ENCODE measurements at places on chromosomes 7 and 10.

GRCh38 chr7:96833676-96834453, 124.2 kb upstream of the SEM1 start:
- no peak for DNase-seq

GRCh38 chr7:100075418-100075817, 6.1 kb downstream of the ZNF3 start:
- no peak for DNase-seq

DNA sequence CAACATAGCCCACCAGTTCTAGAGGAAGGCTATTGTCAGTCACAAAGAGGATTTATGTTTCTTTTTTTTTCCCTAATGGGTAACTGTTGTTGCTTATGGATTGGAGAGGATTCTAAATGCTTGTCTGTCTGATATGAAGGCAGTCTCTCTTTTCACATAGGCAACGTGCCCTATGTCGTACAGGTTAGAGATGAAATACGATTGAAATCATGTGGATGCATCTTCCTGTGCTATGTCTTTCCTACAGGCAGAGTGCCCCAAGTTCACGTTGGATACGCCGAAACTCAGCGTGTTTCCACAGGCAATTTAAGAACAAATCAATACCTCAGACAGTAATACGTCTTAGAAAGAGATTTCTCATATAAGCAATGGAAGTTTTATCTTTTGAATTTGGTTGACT, 93.8 kb downstream of the CELF2 start:
- no peak for DNase-seq

DNA sequence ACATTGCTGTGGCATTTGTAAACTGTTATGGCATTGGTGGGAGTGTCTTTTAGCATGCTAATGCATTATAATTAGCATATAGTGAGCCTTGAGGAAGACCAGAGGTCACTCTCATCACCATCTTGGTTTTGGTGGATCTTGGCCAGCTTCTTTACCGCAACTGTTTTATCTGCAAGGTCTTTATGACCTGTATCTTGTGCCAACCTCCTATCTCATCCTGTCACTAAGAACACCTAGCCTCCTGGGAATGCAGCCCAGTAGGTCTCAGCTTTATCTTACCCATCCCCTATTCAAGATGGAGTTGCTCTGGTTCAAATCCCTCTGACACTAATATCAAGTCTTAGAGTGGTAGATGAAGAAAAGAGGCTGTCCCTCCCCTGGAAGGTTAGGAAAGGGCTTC, 506.2 kb downstream of the GALNT17 start:
- DNase-seq: no peak

- no peak for DNase-seq
Measured at GRCh38 chr7:73351447-73352167, 23.6 kb downstream of the FKBP6 start.

DNA sequence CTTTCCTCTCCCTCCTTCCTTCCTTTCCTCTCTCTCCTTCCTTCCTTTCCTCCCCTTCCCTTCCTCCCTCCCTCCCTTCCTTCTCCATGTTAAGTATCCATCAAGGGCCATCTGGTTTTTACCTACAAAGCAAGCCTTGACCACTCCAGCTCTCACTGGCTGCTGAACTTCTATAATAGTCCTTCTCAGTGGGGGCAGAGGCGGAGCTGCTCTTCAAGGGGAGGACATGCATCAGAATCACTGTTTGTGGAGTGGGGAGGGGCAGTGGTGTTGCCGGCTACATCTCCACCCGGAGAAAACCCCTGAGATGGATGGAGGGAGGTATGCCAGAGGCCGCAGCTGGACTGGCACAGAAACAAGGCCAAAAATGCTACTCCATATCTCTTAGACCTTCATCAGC, 25.9 kb downstream of the LAMB1 start:
- DNase-seq: no peak

DNA sequence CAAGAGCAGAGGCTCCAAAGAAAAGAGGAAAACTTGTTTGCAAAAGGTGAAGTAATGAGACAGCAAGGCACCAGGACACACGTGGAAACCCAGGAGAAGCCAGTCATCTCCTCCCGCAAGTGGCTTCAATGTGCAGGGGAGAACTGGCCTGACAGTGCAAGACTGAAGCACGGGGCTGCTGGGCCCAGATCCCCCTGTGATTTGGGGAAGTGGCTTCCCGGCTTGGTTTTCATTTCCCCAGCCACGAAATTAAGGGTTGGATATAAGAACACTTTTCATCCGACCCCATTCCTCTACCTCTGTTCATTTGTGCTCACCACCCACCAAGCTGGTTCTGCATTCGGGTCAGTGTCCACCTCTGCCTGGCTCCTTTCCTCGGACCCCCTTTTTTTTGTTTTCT, 306.4 kb downstream of the FGFR2 start:
- DNase-seq: no peak

DNA sequence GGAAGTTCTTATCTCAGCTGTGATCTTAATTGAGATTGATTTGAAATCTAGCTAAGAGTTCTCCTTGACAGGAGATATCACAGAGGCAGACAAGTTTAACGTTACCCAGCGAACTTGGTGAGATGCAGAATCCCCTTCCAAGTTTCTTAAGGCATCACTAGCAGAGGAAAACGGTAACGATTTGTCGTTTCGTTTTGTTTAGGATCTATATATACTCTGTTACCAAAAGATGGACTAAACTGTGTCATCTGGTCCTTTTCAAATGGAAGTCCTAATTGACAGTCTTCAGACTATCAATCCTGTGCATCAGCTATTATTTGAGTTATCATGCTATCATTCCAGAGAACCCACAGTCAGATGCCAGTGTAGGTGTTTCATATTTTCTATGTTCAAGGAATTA, 316.7 kb upstream of the SORCS1 start:
- no peak for DNase-seq

- DNase-seq: peak; percentile 50
Measured at GRCh38 chr10:24552346-24553016, 171.2 kb downstream of the ARHGAP21 start.

GRCh38 chr7:90178679-90179278, 24.5 kb downstream of the STEAP1 start:
- DNase-seq: peak; percentile 24

- no peak for DNase-seq
Measured at GRCh38 chr10:83469728-83470331, 669.5 kb upstream of the GHITM start.

GRCh38 chr7:38881015-38881414, 28.0 kb downstream of the VPS41 start:
- DNase-seq: no peak

GRCh38 chr10:70592746-70593512, 9.6 kb downstream of the PRF1 start:
- peak; percentile 14 for DNase-seq

GRCh38 chr10:111474786-111475185, 398.0 kb downstream of the ADRA2A start:
- no peak for DNase-seq

GRCh38 chr7:99312316-99313203, 13.1 kb upstream of the ARPC1A start:
- peak; percentile 84 for DNase-seq

GRCh38 chr10:17365402-17365801, 89.0 kb downstream of the ST8SIA6 start:
- DNase-seq: no peak

DNA sequence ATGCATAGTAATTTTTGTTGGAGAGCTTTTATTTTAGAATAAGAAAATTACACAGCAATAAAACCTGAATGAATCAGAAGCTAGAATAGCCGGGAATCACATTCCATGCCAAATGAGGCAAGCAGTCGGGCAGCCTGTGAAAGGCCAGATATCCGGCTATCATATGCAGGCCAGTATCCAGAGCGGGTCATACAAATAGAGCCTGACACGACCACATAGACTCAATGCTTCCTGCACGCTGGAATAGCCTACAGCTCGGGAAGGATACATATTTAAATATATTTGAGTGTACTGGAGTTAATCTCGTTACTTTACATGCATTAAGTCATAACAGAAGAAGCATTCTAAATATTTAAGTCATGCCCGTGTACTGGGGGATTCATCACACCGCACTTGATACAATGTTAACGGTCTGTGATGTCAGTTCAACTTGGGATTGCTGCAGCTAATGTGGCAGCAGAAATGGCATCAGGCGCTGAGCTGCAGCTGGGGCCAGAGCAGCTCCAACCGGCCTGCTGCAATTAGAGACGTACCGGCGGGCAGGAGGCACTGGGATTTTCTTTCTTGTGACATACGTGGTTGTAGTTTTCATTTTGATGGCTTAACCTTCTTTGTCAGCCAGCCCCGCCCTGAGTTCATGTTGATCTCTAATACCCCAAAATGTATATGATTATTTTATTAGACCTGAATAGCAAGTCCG, 112.0 kb downstream of the EBF3 start:
- DNase-seq: no peak

DNA sequence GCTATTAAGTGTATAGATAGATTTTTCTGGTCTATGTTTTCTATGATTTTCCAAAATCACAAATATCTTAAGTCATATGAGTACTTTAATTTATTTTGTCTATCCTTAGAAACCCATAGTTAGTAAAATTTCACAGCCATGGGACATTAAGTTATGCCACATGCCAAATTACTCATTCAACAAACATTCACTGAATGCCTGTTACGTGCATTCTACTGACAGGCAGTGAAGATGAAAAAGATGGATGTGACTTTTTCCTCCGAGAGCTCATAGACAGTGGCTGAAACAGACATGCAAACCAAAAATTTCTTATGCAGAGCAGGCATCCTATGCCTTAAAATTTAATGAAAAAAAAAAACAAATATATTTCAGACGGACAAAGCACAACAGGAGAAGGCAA, 84.9 kb downstream of the CHRM2 start:
- no peak for DNase-seq

DNA sequence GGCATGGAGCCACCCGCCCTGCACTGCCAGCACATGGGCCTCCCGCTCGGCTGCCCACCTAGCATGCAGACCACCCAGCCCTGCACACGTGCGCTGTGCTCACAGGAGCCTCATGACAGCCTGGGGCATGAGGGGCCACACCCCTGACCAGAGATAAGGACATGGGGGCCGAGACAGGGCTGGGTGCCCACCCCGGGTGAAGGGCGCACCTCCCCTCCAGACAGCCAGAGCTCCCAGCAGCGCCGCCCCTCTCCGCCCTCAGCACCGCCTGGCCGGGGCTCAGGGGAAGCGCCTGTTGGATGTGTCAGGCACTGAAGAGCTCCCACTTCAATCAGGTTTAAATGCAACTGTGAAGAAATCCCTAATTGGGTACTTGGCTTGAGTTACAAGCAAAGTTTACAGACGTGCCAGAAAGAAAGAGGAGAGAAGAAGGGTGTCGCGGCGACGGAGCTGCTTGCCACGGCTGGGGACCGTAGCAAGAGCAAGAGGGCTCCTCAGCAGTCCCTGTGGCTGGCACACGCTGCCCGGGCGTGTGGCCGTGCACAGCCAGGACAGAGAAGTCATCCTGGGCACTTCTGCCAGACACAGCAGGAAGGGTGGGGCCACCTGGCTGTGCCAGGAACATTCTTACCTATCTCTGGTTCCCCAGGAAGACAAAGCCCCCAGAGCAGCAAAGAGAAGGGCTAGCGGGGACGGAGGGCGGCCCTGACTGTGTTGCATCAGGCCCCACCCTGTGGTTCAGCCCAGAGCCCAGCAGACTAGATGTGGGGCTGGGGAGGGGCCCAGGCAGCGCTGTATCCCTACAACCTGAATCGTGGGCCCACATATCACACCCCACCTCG, 247.4 kb downstream of the ELFN1 start:
- no peak for DNase-seq

DNA sequence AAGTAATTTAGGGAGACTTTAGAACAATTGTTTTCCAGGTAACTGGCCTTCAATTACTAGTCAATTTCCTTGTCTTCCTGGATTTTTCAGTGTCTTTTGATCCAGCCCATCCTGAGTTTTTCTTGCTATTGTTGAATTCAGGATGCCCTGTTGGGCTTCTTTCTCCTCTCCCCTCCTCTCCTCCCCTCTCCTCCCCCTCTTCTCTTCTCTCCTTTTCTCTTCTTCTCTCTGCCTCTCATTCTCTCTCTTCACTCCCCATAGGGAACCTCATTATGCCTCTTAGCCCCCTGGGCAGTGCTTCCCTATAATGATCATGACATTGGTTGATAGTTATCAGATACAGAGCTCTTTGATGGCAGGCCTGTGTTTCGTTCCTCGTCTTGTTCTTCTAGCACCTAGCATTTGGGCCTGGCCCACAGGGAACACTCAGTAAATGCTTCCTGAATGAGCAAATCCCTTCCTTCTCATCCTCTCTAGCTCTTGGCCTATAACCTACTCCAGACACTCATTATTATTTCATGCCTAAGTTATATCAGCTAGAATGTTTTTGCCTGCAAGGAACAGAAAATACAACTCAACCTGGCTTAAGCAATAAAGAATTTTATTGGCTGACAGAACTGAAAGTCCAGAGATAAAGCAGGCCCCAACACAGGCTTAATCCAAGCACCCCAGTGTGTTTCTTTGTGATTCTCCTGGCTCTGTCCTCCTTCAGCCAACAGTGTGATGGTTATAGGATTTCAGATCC, 56.8 kb downstream of the CACNB2 start:
- no peak for DNase-seq

DNA sequence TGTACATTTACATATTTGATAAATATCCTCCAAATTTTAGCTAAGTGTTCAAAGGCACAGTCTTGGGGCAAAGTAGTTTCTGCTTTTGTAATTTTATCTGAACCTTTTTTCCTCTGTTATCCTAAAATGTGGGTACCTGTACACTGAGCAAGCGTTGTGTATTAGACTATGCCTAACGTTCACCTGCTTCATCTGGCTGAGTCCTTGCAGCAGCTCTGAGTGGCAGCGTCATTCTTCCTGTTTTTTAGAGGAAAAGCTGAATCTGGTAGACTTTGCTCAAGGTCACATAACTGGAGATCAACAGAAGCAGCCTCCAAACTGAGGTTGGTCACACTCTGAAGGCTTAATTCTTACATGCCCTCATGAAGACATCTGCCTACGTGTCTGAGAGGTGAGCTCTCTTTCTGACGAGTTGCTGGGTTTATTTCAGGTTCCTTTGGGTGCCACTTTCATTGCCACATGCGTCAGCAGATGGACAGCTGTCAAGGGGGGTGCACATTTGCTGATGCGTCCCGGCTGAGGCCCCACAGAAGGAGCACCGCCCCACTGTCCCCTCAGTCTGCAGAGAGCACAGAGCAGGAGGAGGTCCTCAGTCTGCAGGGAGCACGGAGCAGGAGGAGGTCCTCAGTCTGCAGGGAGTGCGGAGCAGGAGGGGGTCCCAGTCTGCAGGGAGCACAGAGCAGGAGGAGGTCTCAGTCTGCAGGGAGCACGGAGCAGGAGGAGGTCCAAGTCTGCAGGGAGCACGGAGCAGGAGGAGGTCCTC, 406.5 kb upstream of the SHH start:
- DNase-seq: no peak

DNA sequence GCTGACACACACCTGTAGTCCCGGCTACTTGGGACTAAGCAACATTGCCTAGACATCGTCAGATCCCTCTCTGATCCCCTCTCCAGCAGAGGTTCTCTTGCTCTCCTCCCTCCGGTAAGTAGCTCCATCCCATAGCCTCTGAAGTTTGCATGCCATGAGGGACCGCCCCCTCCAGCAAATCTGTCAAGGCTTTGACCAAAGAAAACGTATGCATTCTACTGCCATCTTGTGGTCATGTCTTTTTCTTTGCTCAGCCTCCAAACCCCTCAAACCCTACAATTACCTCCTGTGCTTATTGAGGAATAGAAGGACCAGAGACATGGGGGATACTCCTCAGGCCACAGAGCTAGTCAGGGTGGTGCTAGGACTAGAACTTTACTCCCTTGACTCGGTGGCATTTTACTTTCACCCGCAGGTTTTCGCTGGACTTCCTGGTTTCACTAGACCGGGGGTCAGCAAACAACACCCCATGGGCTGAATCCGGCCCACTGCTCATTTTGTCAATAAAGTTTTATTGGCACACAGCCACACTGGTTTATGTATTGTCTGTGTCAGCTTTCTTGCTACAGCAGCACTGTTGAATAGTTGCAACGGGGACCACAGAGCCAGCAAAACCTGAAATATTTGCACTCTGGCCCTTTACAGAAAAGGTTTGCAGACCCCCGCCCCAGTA, 202.6 kb upstream of the FOXK1 start:
- peak; percentile 27 for DNase-seq
